CD4-positive, alpha-beta T cell (primary cell): ENCODE measurements at places on chromosomes 7 and 10.

- no peak overlapping the region for H3K27ac ChIP-seq
- H3K4me3 ChIP-seq: no peak overlapping the region
Observed at GRCh38 chr7:30087371-30087770, 47.4 kb upstream of the MTURN start.

GRCh38 chr10:17833656-17834055, 24.5 kb downstream of the MRC1 start:
- H3K27me3 ChIP-seq: no peaks in the 10 kb centered on the region
- no peak for DNase-seq
- H3K36me3 ChIP-seq: no peaks in the 10 kb centered on the region
- H3K27ac ChIP-seq: no peak overlapping the region
- H3K4me1 ChIP-seq: no peaks in the 10 kb centered on the region

GRCh38 chr7:90111-91063, 102.0 kb upstream of the FAM20C start:
- H3K4me1 ChIP-seq: peaks cover 4% of the 10 kb centered on the region
- no peak overlapping the region for H3K4me3 ChIP-seq
- DNase-seq: no peak
- H3K36me3 ChIP-seq: no peaks in the 10 kb centered on the region
- no peaks in the 10 kb centered on the region for H3K27me3 ChIP-seq

DNA sequence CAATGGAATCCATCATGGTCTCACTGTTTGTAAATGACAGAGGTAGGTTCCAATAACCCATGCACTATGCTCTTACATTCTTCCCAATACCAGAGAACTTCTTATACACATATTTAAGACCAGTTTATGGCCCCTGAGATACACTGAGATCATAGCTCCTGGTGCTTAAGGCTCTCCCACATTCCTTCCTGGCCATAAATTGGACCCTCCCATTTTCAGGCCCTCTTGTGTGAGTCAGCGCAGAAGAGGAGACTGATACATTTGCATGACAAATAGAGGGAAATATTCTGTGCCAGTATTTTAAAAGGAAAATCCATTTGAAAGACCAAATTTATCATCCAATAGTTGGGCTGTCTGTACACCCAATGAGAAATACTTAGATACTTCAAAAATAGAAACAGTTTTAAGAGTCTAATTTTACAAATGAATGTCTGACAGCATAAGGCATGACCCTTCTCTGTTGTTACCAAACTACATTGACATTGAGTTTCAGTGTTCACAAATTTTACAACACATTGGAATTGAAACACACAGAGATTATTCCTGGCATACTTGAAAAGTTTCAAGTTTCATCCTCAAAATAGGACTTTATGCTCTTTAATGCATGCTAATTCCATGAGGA, 35.3 kb downstream of the SLC16A9 start:
- H3K27me3 ChIP-seq: no peaks in the 10 kb centered on the region
- H3K27ac ChIP-seq: no peak overlapping the region
- H3K36me3 ChIP-seq: no peaks in the 10 kb centered on the region

GRCh38 chr10:112442063-112442462, 4.7 kb downstream of the ZDHHC6 start:
- H3K27ac ChIP-seq: no peak overlapping the region
- no peak overlapping the region for H3K4me3 ChIP-seq
- H3K4me1 ChIP-seq: peaks cover 8% of the 10 kb centered on the region

- H3K4me3 ChIP-seq: no peak overlapping the region
- H3K27ac ChIP-seq: no peak overlapping the region
- peaks cover 17% of the 10 kb centered on the region for H3K4me1 ChIP-seq
- no peaks in the 10 kb centered on the region for H3K36me3 ChIP-seq
Observed at GRCh38 chr7:90246171-90246570, 1.2 kb downstream of the CFAP69 start.

- no peak overlapping the region for H3K27ac ChIP-seq
- H3K4me1 ChIP-seq: no peaks in the 10 kb centered on the region
- H3K36me3 ChIP-seq: no peaks in the 10 kb centered on the region
- H3K27me3 ChIP-seq: no peaks in the 10 kb centered on the region
- DNase-seq: no peak
Observed at GRCh38 chr10:66349726-66350125, 576.1 kb upstream of the LRRTM3 start.

DNA sequence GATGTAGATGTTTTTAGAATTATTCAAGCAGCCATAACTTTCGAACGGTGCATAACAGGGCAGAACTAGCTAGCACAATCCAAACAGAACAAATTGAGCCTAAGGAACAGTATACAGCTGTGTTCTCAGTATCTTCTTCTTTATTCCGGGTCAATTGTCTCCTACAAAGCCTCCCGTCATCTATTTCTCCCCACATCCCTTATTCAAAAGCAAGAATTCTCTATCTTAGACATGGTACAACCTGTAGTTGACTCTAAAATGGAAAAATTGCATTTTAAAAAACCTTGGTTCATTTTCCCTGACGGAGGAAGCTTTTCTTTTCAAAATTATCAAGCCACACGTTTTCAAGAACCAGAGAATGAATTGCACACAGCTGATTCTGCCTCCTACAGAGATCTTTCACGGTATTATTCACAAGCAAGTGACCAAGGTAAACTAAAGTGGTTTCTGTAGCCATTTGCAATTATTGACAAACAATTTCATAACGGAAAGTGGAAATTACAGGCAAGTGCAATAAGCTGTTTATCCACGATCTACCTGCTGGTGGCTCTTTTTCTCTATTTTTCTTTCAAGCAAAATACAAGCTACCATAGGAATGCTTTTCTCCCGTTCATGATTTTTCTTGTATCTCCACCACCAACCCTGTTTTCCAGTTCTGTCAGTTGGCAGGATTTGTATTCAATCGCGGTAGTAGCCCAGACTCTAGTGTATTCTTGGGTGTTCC, 2.3 kb downstream of the GRM8 start:
- H3K4me3 ChIP-seq: no peak overlapping the region
- peaks cover 33% of the 10 kb centered on the region for H3K4me1 ChIP-seq
- H3K27ac ChIP-seq: no peak overlapping the region

GRCh38 chr7:16708980-16709379, 44.6 kb upstream of the TSPAN13 start:
- no peaks in the 10 kb centered on the region for H3K4me1 ChIP-seq
- no peak overlapping the region for H3K4me3 ChIP-seq
- no peaks in the 10 kb centered on the region for H3K27me3 ChIP-seq
- H3K27ac ChIP-seq: no peak overlapping the region

GRCh38 chr7:122183106-122183505, 39.1 kb upstream of the AASS start:
- no peak overlapping the region for H3K4me3 ChIP-seq
- H3K36me3 ChIP-seq: no peaks in the 10 kb centered on the region
- H3K27ac ChIP-seq: no peak overlapping the region

- no peak for DNase-seq
- H3K4me1 ChIP-seq: no peaks in the 10 kb centered on the region
- H3K4me3 ChIP-seq: no peak overlapping the region
- no peaks in the 10 kb centered on the region for H3K27me3 ChIP-seq
- H3K27ac ChIP-seq: no peak overlapping the region
Observed at GRCh38 chr7:122975341-122975740, 20.2 kb downstream of the TAS2R16 start.

DNA sequence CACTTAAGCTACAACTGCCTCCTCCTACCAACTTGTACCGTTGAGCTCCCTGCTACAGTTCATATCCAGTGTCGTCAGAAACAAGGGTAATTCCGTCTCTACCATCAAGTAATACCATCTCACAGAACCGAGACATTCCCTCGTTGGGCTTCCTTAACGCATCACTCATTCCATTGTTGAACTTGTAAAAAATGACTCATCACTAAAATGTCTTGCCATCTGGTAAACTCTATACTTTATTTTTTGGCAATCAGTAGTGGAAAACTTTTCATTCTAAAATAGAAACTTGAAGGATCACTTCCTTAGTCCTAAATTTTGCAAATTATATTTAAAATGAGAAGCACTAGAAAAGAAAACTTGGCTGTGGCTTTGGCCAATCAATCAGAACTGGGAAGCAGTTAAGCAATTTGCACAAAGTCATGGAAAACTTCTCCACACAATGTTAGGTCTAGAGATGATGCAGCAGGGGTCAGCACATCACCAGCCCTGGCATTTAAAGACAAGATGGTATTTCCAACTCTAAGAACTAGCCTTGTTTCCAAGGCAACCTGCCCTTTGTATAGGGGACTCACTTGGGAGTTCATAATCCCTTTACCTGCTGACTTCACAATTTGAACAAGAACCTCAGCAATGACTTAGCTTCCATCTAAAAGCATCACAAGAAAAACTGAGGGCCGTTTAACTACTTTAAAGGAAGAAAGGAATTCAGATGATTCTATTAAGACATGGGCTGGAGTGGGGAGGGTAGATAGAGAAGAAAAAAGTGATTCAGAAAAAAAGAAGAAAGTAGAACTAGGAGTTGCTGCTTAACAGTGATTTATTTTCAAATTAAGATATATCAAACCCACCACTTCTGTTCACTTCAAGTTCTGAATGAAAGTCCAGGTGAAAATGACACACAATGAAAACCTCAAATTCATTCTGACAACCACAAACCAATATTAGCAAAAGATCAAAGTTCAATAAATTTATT, 288.1 kb downstream of the PARD3 start:
- H3K4me1 ChIP-seq: no peaks in the 10 kb centered on the region
- no peaks in the 10 kb centered on the region for H3K27me3 ChIP-seq
- H3K36me3 ChIP-seq: no peaks in the 10 kb centered on the region
- H3K27ac ChIP-seq: no peak overlapping the region
- no peak overlapping the region for H3K4me3 ChIP-seq

DNA sequence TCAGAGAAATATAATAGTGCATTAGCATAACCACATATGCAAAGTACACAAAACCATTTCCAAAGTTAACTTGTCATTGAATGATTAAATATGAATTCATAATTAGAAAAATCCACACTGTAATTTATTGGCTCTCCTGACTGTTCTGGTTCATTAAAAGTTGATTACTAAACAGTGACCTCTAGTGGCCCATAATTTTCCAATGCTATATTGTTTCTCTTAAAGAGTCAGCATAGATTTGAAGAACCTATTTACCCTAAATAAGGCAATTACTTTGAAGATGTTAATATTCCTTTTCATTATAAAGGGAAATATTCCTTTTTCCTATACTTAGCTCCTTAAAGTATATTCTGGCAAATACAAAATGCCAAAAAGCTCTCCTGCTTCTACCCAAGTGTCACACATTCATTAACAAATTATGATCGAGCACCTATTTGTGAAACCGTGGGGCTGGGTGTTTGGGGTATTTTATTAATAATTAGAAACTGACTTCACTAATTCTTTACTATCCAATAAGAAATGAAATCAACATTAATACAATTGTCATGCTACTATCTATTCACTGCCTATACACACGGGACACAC, 86.2 kb downstream of the HIBADH start:
- H3K27ac ChIP-seq: no peak overlapping the region
- H3K36me3 ChIP-seq: no peaks in the 10 kb centered on the region
- H3K4me3 ChIP-seq: no peak overlapping the region
- no peaks in the 10 kb centered on the region for H3K27me3 ChIP-seq
- no peaks in the 10 kb centered on the region for H3K4me1 ChIP-seq

DNA sequence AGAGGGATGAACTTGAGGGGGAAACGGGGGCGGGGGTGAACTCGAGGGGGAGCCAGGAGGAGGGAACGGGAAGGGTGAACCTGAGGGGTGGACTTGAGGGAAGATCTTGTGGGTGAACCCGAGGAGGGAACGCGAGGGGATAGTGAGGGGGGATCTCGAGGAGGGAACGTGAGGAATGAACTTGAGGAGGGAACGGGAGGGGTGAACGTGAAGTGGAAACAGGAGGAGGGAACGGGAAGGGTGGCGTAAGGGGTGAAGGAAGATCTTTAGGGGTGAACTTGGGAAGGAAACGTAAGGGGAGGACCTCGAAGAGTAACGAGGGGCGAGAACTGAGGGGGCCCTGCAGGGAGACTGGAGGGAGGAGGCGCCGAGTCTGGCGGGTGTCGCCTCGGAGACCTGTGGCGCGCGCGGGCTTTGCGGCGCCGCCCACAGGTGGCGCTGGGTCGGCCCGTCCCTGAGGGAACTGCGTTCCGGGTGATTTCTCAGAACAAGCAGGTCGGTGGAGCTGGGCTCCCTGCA, 651 bp downstream of the MYO3A start:
- no peaks in the 10 kb centered on the region for H3K4me1 ChIP-seq
- peaks cover 29% of the 10 kb centered on the region for H3K27me3 ChIP-seq
- no peak for DNase-seq
- no peak overlapping the region for H3K27ac ChIP-seq

- H3K27me3 ChIP-seq: no peaks in the 10 kb centered on the region
- no peaks in the 10 kb centered on the region for H3K4me1 ChIP-seq
Observed at GRCh38 chr10:44167752-44168151, 217.1 kb downstream of the CXCL12 start.

- H3K27me3 ChIP-seq: no peaks in the 10 kb centered on the region
- H3K4me1 ChIP-seq: no peaks in the 10 kb centered on the region
- DNase-seq: no peak
- no peaks in the 10 kb centered on the region for H3K36me3 ChIP-seq
Observed at GRCh38 chr10:112857493-112857892, 92.6 kb upstream of the TCF7L2 start.

GRCh38 chr10:102312683-102313082, 67.4 kb downstream of the GBF1 start:
- DNase-seq: no peak
- H3K27ac ChIP-seq: no peak overlapping the region
- no peaks in the 10 kb centered on the region for H3K27me3 ChIP-seq
- H3K4me1 ChIP-seq: peaks cover 5% of the 10 kb centered on the region

- H3K4me3 ChIP-seq: no peak overlapping the region
- no peaks in the 10 kb centered on the region for H3K4me1 ChIP-seq
- DNase-seq: no peak
- H3K36me3 ChIP-seq: no peaks in the 10 kb centered on the region
Observed at GRCh38 chr10:93458821-93459257, 23.3 kb downstream of the MYOF start.

DNA sequence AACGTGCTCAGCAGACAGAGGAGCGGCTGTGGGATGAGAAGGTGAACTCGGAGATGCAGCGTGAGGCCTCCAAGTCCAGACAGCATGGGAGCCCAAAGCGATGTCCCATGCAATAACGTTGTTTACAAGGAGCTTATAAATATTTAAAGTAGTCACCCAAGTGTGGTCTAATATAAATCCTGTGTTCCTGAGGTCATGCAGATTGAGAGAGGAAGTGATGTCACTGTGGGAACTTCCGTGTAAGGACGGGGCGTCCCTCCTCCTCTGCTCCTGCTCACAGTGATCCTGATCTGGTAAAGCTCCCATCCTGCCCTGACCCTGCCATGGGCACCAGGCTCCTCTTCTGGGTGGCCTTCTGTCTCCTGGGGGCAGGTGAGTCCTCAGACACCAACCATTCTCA, 94.7 kb upstream of the PRSS58 start:
- H3K27ac ChIP-seq: peak overlapping the region; percentile 17
- H3K4me3 ChIP-seq: peak overlapping the region; percentile 14
- H3K27me3 ChIP-seq: no peaks in the 10 kb centered on the region
- DNase-seq: peak; percentile 44
- peaks cover 23% of the 10 kb centered on the region for H3K4me1 ChIP-seq
